Fibroblast of skin of right biceps (primary cell): ENCODE measurements at places on chromosomes 16 and 17.
A peak's percentile ranks its signal among the peaks of the same experiment; 100 is the strongest.

GRCh38 chr16:87761060-87761459 lies 4.7 kb downstream of the KLHDC4 start:
- DNase-seq: no peak

DNA sequence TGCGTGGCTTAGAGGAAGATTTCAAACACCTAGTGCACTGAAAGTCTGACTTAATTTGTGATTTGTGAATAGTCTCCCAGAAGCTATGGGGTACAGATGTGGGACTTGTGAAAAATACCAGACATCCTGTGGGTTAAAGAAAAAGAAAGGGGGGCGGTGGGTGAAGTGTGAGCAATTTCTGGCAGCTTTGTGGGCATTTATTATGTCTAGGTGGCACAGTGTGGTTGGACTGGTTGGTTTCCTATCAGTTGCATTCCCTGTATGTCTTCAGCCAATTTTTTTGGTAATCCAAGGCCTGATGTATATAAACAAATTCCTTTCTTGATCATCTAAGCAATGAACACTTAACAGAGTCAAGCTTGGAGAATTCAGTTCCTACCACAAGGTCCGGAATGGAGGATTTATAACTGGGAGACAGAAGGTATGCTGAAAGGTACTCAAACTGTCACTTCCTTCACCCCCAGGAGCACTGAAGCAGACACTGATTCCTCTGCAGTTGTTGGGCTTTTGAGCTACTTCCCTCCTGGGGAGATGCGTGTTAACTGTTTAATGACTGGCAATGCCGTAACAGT lies 211.6 kb downstream of the WWOX start:
- peak; percentile 72 for DNase-seq

- no peak for DNase-seq
Measured at GRCh38 chr16:88286301-88286923, 96.3 kb upstream of the ZNF469 start.

GRCh38 chr16:51986301-51986700 lies 560.6 kb downstream of the TOX3 start:
- DNase-seq: no peak

- no peak for DNase-seq
Measured at GRCh38 chr17:285751-286422, 66.7 kb downstream of the RPH3AL start.

DNA sequence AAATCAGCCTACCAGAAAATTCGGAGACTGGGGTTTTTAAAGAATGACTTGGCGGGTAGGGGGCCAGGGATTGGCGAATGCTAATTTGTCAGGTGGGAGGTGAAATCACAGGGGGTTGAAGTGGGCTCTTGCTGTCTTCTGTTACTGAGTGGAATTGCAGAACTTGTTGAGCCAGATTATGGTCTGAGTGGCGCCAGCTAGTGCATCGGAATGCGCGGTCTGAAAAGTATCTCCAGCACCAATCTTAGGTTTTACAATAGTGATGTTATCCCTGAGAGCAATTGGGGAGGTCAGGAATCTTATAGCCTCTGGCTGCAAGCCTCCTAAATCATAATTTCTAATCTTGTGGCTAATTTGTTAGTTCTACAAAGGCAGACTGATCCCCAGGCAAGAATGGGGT lies 762 bp upstream of the RBL2 start:
- DNase-seq: no peak

DNA sequence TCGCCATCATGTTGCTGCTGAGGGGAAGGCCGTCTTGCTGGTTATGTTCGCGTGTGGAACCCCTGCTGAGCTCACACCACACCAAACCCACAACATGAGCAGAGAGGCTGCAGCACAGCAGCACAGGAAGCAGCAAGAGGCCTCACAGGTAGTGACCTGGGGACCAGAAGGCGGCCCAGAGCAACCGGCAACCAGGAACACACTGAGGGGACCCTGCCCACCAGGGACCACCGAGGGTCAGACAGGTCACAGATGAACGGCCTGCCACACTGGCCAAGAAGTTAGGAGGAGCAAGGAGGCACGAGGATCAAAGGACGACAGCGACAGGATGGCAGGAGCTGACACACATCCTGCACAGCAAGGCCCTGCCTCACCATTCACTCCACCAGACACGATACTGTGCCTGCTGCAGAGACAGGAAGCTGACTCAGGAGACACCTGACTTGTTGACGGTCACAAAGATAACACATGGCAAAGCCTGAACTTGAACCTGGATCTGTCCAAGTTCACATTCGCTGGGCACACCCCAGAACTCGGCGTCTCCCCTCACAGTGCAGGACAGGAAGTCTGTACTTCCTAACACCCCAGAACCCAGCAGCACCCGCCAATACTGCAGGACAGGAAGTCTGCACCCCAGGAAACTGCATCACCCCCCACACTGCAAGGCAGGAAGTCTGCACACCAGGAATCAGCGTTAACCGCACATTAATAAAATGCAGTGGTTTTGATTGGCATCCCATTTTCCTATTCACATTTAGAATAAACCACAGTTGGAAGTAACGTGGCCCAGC lies 98.5 kb downstream of the ZNF778 start:
- DNase-seq: peak; percentile 90

GRCh38 chr17:27596566-27597187 lies 34.3 kb upstream of the LGALS9 start:
- DNase-seq: no peak

GRCh38 chr17:72031219-72031884 lies 89.5 kb upstream of the SOX9 start:
- no peak for DNase-seq
